Muscle of back (tissue), 13 donors: ENCODE measurements at places on chromosomes 16 and 17.
A peak's percentile ranks its signal among the peaks of the same experiment; 100 is the strongest.

DNA sequence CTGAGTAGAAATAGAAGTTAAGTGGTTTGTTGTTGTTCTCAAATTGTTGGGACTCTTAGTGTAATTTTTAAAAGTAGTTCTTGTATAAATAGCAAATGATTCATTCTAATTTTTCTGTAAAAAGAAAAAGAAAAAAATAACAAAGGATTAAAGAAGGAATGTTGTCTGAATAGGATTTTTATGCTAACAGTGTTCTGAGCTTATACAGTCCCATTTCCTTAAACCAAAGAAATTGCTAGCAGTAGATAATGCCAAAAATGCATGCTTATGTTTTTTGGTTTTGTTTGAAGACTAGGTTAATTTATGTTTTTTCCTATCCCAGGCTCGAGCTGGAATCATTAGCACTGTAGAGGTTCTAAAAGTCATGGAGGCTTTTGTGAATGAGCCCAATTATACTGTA is 44.7 kb upstream of the KPNB1 start:
- DNase-seq: no peak

DNA sequence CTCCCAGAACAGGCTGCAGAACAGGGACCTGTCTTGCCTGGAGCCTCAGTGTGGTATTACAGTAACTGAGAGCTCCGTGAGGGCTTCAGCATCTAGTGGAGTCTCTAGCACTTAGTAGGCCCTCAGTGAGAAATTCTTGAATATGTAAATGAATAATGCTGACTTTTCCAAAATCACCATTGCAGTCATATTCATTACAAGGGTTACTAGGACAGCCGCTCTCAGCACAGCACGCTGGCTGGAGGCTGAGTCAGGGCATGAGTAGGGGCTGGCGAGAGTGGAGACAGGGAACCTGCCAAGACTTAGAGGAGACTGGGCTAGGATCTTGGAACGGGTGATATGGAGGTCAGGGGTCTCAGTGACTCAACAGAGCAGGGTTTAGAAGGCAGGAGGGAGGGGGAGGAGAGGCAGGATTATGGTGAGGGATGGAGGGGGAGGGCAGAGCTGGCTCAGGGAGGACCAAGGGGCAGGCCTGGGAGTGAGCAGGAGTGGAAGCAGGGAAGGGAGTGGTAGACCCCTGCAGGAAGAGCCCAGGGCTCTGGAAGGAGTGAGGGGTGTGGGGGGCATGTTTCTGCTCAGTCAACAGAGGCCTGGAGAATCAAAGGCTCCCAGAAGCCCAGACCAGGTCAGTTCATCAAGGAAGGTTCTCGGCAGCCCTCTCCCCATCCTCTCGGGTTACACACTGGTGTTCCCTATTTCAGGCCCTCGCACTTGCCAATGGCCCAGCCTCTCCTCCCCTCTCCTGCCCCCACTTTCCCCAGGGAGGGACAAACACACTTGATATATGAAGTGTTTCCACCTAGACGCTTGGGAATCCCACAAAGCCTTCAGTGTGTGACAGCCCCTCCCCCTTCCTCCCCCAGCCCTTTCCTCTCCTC is 42.3 kb downstream of the FZD2 start:
- DNase-seq: peak; percentile 65

- DNase-seq: no peak
Observed at GRCh38 chr16:72428681-72429376, 256.9 kb upstream of the PMFBP1 start.

DNA sequence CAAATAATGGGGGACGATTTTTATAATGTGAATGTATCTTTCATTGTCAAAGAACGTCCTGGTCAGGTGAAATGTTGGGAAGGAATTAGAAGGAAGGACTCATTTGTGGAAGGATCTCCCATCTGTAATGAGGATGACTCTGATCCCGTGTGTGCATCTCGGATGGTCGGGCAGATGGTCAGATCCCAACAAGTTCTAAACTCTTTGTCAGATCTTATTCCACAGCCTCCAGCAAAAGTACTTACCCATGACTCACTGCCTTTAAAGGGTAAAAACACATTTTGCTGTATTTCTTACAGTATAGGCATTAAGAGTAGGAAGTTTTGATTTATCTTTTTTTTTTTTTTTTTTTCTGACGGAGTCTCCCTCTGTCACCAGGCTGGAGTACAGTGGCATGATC is 539 bp upstream of the KRTAP4-8 start:
- DNase-seq: no peak

GRCh38 chr16:25256695-25257469 is 763 bp downstream of the ZKSCAN2 start:
- peak; percentile 49 for DNase-seq

DNA sequence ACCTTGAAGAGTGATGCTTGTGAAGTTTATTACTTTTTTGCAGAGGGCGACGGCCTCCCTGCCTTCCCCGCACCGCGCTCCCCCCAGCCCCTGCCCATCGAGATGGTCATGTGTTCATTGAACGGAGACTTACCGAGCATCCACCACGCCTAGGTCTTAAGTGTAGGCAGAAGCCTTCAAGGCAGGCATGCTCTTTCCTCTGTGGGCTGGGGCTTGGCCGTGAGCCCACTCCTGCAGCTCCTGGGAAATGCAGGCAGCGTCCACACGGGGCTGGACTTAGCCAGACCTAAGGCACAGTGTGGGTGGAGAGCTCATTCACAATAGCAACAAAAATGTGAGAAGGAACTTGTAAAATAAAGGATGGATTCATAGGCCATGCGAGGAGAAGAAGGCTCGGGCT is 19.2 kb downstream of the RNF213 start:
- no peak for DNase-seq
